ENCODE measurements at places on chromosomes 11 and 22.
A peak's percentile ranks its signal among the peaks of the same experiment; 100 is the strongest.

GRCh38 chr22:47547881-47548650, 785.6 kb downstream of the TBC1D22A start:
- H3K36me3 ChIP-seq = no peaks in the 10 kb centered on the region
- no peaks in the 10 kb centered on the region for H3K4me1 ChIP-seq
- no peak overlapping the region for H3K4me3 ChIP-seq
- peaks cover 2% of the 10 kb centered on the region for H3K27me3 ChIP-seq
- DNase-seq = no peak
- H3K27ac ChIP-seq = no peak overlapping the region

DNA sequence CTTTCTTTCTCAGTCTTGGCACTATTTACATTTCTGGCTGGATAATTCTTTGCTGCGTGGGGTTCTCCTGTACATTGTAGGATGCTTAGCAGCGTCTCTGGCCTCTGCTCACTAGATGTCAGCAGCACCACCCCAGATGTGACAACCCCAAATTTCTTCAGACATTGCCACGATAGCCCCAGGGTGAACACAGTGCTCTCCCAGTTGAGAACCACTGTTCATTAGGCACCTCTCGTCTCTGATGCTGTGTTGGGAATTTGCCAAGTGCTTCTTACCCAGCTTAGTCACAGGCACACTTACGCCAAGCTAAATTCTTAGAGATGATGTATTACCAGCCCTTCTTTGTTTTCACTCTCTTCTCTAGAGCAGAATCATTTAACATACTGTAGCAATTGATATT, 9.4 kb downstream of the TRIM6 start:
- no peak overlapping the region for H3K4me3 ChIP-seq
- H3K4me1 ChIP-seq = no peaks in the 10 kb centered on the region
- H3K27me3 ChIP-seq = no peaks in the 10 kb centered on the region
- no peaks in the 10 kb centered on the region for H3K36me3 ChIP-seq
- DNase-seq = no peak

- peak overlapping the region; percentile 64 for H3K27ac ChIP-seq
- no peak for DNase-seq
- H3K36me3 ChIP-seq = no peaks in the 10 kb centered on the region
- peaks cover 14% of the 10 kb centered on the region for H3K4me1 ChIP-seq
- peak overlapping the region; percentile 72 for H3K4me3 ChIP-seq
- H3K27me3 ChIP-seq = no peaks in the 10 kb centered on the region
Measured at GRCh38 chr11:803770-804598, 1.0 kb downstream of the PIDD1 start.

DNA sequence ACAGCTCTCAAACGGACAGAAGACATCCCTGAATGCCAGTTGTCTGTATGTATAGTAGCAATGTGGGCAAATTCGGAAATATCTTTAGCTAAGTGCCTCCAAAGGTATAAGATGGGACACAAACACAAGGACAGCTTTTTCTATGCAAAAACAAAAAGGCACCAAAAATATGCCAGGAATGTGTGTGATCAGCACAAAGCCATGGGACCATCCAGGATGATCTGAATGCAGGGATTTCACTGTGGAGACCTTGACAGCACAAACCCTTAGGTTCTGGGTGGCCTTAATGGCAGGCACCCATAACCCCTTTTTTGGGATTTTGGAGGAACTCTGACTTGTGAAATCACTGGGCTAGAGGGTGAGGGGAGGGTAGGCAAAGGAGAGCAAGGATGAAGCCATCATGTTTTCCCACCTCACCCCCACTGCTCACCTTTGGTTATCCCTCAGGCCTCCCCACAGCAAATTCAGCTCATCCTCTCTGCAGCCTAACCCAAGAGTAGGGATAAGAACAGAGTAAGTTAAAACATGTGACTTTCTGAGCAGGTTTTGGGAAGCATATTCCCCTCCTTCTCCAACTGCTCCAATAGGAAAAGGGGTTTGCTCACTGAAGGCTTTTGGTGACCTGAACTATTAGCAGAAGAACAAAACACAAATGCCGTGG, 154.6 kb downstream of the SNX19 start:
- peaks cover 2% of the 10 kb centered on the region for H3K27me3 ChIP-seq
- H3K4me3 ChIP-seq = no peak overlapping the region
- no peak for DNase-seq
- peaks cover 20% of the 10 kb centered on the region for H3K4me1 ChIP-seq
- H3K36me3 ChIP-seq = no peaks in the 10 kb centered on the region

- no peaks in the 10 kb centered on the region for H3K4me1 ChIP-seq
- no peak overlapping the region for H3K27ac ChIP-seq
- no peaks in the 10 kb centered on the region for H3K36me3 ChIP-seq
- DNase-seq = no peak
- no peak overlapping the region for H3K4me3 ChIP-seq
Measured at GRCh38 chr11:116180806-116181600, 591.8 kb downstream of the BUD13 start.

DNA sequence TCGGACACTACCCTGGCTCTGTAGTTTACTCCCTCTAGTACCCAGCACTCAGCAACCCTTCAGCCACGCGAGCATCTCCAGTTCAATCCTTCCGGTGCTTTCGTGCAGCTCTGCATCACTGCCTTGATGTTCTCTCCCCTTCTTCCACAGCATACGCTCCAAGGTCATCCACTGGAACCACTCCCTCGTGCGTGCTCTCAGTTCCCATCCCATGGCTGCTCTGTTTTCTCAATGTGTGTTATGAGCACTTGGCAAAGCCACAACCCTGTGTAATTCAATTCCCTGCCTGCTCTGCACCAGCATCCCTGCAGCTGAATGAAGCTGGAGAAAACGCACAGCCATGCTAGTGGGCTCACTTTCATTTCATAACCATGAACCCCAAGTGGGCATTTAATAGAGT, 38.5 kb upstream of the NFRKB start:
- no peak overlapping the region for H3K4me3 ChIP-seq
- H3K27ac ChIP-seq = no peak overlapping the region
- peaks cover 2% of the 10 kb centered on the region for H3K27me3 ChIP-seq
- H3K4me1 ChIP-seq = no peaks in the 10 kb centered on the region
- H3K36me3 ChIP-seq = peaks cover 36% of the 10 kb centered on the region

GRCh38 chr22:48819232-48819631, 1008.4 kb downstream of the BRD1 start:
- H3K4me1 ChIP-seq = no peaks in the 10 kb centered on the region
- no peaks in the 10 kb centered on the region for H3K27me3 ChIP-seq
- H3K27ac ChIP-seq = no peak overlapping the region
- DNase-seq = no peak

GRCh38 chr11:19756675-19757475, 44.2 kb downstream of the NAV2 start:
- no peaks in the 10 kb centered on the region for H3K36me3 ChIP-seq
- H3K4me3 ChIP-seq = no peak overlapping the region
- no peak overlapping the region for H3K27ac ChIP-seq
- no peak for DNase-seq
- peaks cover 7% of the 10 kb centered on the region for H3K27me3 ChIP-seq

DNA sequence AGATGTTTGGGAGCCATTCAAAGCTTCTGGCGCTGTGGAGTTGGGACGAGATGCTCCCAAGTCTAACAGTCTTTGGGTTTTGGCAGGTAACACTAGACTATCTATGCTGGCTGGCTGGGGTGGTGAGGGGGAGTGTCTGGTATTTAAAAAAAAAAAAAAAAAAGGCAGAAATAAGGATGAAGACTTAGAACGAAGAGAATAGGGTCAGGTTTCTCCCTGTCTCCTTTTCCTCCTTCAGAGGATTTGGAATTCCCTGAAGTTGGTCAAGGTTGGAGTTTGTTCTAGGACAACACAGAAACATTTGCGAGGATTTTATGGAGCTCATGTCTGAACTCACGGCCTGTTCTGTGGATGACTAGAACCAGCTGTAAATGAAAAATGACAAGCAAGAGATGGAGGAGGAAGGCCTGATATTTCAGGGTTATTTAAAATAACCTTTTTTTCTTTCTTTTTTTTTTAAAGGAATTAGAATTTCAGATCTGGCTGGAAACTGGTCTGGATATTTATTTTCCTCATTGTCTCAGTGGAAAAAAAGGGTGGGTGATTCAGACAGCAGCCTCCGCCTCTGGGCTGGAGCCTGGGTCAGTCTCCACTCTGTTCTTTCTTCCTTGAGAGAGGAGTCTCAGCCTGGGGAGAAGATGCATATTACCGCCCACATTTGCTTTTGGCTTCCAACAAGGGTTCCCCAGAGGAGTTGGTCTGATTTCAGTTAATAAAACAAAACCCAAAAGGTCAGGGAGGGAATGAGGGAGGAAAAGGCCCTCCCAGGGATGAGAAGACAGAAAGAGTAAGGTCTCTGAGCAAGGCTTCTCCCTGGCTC, 80.1 kb downstream of the USP35 start:
- DNase-seq = no peak
- no peaks in the 10 kb centered on the region for H3K4me1 ChIP-seq
- peaks cover 9% of the 10 kb centered on the region for H3K36me3 ChIP-seq

GRCh38 chr11:45390407-45390806, 104.3 kb upstream of the SYT13 start:
- no peak overlapping the region for H3K4me3 ChIP-seq
- peaks cover 2% of the 10 kb centered on the region for H3K27me3 ChIP-seq
- no peak overlapping the region for H3K27ac ChIP-seq
- no peaks in the 10 kb centered on the region for H3K4me1 ChIP-seq
- DNase-seq = no peak

DNA sequence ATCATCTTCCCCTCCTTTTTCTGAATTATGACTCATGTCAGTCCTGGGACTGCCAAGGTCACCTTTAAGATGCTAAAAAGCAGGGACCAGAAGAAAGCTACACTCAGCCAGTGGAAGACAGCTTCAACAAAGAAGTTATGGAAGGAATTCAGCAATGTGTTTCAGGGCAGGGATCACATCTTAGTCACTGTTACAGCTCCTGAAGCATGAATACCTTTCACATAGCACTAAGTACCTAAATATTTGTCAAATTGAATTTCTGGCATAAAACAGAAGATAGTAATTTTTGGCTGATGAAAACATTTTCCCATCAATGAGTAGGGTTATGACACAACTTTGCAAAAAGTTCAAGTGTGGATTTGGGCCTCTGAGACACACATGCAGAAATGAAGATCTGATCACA, 5.2 kb downstream of the DDB1 start:
- DNase-seq = no peak
- peak overlapping the region; percentile 50 for H3K27ac ChIP-seq
- H3K4me3 ChIP-seq = no peak overlapping the region
- peaks cover 36% of the 10 kb centered on the region for H3K36me3 ChIP-seq
